ENCODE measurements at places on chromosomes 6 and 20.

- no peak for DNase-seq
Measured at GRCh38 chr20:764255-764654, 4.0 kb downstream of the SLC52A3 start.

- DNase-seq: peak; percentile 69
Measured at GRCh38 chr20:59723108-59723500, 118.8 kb downstream of the PHACTR3 start.

DNA sequence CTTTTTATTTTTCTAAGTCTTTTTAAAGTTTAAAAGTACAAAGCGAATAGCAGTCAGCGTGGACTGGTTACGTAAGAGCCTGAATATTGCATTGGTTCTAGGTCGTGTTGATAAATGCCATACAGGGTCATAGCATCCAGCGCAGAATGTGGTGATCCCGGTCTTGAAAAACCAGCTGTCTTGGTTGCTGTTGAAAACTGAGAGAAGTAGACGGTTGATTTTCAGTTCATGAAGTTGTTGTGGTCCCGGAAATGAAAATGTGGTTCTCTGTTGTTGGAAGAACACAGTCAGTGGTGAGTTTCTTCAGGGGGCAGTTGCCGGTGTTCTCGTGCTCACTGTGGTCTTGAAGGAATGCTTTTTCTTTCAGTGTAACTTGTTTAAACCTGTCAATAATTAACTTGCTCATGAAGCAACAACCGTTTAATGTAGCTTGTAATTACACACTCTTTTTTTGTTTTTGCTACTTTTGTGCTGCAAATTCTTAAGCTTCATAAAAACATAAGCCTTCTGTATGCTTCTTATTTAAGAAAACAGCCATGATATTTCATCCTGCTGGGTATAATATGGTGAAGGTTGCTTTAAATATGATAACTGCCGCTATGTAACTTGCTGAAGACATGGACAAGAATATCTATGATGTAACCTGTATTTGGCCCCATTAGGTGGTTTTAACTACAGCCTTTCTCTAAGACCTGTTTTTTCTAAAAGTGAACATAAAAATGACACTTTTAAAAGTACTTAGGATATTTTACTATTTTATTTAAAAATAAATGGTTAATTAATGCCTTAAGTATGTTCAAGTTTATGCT, 64.8 kb upstream of the KIF25 start:
- DNase-seq: no peak

DNA sequence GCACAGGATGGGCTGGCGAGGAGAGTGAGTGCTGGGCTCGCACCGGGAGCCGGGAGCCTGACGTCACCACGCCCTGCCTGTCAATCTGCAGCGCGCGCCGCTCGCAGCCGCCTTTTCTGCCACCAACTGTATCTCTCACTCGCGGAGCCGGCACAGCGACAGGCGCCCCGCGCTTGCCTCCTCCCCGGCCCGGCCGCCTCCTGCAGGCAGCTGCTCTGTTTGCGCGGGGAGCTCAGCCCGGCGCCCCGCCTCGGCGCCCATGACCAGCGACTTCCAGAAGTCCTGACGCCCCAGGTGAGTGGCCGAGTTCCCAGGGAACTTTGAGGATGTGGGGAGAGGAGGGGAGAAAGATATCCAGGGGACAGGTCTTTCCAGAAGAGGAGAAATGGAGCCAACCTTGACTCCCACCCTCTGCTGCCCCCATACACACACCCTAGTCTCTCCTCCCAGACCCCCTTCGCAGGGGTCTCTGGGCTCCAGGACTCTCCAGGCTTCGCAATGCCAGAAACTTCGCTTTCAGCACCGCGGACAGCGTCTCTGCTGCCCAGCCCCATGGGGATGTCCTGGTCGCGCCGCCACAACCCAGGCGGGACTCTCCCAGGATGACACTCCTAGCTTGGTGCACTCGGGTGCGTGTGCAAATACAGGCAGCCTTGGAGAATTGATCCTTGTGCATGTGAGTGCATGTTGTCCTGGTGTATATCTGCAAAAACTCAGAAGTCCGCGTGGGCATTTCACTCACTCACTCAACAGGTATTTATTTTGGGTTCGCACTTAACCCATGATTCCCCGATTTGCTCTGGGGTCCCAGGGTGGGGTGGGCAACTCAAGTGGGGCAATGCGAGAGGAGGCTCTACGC, at the start of gene GPR6:
Gene GPR6 (plus strand): TSS at position 138 of the 859 bp plus-strand sequence. CDS start 802 bp downstream, outside the sequence.
- DNase-seq: peak; percentile 83

DNA sequence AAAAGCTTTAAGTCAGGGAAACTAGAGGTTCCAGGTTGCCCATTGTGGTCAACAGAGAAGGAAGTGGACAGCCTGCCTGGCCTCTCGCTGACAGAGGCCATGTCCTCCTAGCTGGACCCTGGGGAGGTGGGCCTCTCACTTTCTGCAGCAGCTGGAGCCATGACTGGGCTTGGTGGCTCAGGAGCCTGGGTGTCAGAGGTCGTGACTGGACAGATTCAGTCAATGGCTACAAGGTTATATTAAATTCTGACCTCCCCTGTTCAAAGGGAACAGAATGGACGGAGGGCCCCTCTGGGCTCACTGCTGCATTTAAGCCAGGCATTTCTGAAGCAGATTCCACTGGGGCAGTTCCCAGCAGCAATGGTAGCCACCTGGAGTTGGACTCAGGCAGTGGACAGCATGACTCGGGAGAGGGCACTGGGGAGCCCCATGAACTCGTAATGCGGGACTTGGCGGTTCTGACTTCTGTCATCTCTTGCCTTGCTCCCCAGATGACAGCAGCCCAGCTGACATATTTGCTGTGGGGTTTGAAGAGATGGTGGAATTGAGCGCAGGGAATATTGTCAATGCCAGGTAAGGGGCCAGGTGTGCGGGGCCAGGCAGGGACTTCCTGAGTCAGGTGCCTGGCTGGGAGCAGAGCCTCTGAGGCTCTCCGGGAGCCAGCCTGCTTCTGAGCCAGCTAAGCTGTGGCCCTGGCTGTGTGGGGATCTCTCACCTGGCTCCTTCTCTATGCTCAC, 86.7 kb downstream of the SYNJ2 start:
- no peak for DNase-seq

- DNase-seq: no peak
Measured at GRCh38 chr20:61333484-61334108, 81.5 kb downstream of the CDH4 start.

DNA sequence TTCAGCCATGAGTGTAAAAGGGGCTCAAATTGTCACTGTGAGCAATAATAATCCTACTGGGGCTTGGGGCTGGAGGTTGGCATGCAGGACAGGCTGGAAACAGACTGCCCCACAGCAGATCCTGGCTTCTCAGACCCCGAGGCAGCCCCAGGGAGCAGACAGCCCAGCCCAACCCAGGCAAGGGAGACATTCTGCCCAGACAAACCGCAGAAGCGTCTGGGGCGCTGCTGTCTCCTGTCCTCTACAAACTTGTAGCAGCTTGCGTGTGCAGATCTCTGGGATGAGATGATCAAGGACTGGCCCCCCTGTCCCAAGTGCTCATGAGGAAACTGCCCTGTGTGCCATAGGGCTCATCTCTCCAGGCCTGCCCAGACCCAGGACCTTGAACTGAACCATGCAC, 84.6 kb downstream of the MAFB start:
- no peak for DNase-seq

DNA sequence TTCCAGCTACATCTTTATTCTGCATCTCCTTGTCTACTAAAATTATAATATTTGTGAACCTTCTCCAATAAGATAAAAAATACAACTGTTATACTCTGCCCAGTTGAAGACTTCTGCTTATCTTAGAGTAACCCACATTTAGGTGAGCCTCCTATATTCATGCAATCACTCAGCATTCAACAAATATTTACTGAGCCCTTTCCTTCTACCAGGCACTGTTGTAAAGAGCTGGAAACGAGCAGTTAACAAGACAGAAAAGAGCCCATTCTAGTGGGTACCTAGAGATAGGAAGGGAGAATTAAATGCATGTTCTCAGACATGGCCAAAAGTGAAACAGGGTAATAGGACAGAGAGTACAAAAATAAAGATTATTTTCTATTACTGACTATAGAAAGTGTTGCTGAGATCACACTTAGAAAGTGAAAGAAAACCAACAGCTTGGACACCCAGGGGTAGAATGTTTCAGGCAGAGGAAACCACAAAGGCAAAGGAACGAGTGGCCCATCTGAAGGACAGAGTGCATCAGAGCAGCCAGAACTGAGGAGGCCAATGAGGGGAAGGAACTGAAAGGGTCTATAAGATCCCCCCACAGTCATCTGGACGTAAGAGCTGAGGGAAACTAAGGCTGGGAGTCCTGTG, 50.8 kb upstream of the SMLR1 start:
- DNase-seq: peak; percentile 6

DNA sequence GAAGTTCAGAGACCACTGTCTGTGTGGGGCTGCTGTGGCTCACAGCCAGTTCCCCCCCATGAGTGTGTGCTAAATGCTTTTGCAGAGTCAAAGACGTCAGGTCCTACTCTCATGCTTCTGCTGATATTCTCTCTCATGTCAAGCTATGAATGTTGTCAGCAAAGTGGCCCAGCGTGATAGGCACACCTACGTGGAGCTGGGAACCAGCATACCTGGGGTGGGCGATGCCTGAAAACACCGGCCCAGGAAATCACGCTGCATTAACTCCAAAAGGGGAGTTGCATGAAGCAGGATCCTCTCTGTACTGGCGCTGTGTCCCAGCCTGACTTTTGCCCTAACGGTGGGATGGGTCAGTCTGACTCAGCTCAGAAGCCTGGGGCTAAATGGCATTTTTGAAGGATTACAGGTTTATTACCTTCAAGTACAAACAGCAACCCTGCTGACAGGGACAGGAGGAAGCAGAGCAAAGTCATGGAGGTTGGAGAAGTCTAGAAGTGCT, 9.0 kb upstream of the MRPS10 start:
- DNase-seq: no peak

DNA sequence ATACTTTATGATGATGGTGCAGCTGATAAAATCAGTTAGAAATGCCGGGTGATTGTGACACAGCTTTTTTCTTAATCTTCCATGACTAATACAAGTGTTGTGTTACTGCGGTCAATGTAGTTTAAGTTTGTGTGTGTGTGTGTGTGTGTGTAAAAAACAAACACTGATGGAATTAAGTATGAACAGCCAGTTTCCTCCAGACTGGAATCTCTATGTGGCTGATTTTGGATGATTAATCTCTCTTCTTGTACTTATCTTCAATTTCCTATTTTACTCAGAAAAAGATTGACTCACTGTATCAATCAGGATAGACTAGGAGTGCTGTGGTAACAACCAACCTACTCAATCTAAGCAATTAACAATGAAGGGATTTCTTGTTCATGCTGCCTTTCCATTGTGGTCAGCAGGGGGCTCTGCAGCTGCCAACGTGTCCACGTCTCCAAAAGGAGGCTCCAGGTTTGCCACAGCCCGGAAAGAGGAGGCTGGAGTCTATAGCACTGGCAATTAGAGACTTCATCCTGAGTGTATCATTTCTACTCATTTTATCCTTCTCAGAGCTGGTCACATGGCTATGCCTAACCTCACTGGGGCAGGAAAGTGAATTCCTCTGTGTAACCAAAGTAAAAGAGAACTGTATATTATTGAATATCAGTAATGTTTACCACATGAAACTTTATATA, 107.7 kb downstream of the CD109 start:
- peak; percentile 52 for DNase-seq

DNA sequence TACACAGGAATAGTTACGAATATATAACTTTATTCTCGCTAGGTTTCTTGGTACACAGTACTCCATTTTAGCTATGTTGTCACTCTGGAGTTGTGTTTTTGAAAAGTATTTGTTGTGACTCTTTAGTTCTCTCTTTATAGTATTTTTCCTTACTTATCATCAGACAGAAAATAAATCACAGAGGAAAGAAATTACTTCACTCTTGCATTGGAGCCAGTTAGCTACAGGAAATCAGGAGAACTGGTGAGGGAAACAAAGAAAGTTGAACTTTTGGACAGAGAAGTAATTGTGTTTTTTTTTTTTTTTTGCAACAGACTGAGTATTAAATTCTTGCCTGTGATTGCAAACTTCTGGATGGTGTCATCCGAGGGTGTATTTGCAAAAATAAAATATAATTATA, 33.9 kb downstream of the DSE start:
- DNase-seq: no peak

DNA sequence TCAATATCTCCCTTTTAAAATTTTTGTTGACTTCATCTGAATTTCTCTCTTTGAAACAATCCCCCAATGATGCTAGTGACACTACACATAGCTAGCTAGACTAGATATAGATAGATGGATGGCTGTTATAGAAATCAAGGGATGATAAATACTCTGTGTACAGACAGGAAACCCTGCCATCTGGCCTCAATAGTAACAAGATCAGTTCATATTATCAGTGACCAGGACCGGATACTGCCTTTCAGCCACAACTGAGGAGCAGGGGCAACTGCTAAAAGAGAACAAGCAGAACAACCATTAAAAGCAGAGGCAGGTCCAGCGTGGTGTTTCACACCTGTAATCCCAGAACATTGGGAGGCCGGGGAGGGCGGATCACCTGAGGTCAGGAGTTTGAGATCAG, 118.3 kb upstream of the FAM184A start:
- DNase-seq: peak; percentile 63

- no peak for DNase-seq
Measured at GRCh38 chr6:92667843-92668242, 751.5 kb downstream of the EPHA7 start.

DNA sequence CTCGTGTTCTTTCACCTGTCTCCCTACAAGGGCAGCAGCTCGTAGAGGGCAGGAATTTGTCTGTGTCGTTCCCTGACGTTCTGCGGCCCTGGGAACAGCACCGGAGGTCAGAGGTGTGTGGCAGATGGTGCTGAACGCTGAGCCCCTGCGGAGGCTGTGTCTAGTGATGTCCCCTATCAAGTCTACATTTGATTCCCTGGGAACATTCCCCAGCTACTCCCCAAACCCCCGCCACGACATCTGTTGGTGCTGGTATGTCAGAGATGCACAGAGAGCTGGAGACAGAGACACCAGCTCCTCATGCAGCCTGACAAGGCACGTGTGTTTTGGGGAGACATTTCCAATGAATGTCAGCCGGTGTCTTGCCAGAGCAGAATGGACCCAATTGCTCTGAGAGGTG, 7.7 kb downstream of the PMEPA1 start:
- DNase-seq: no peak

DNA sequence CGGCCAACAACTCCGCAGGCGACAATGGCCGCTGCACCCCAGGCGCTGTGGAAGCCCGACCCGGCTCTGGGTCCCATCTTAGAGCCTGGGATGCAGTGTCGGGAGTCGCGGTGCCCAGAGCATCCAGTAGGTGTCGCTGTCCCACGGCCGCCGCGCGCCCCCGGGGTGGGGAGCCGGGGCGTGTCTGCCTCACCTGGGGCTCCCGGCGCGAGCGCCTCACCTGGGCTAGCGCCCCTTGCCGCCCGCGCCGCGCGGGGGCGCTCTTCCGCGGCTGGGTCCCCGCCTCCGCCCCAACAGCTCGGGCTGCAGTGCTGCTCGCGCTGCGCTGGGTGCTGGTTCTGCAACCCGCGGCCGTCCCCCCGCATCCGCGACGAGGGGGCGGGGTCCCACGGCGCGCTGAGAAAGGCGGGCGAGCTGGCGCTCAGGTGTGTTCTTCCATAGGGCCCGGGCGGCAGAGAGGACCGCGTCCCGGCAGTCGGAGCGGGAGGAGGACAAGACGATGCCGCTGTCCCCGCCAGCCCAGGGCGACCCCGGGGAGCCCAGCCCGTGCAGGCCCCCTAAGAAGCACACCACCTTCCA, at the start of gene CRYBG1:
Gene CRYBG1 (plus strand): TSS at position 308 of the 579 bp plus-strand sequence. CDS start 192 bp downstream, at position 500.
- peak; percentile 58 for DNase-seq

GRCh38 chr20:62815066-62815991, 1.5 kb upstream of the COL9A3 start:
- DNase-seq: peak; percentile 73

GRCh38 chr20:38460040-38460623, 12.5 kb upstream of the RALGAPB start:
- DNase-seq: peak; percentile 35

- DNase-seq: peak; percentile 49
Measured at GRCh38 chr20:63498960-63499337, at the start of gene EEF1A2. TSS of gene EEF1A2 (minus strand) at chr20:63499083. CDS start at chr20:63497763, 1,320 bp downstream.

GRCh38 chr20:32559753-32560380, 25.3 kb downstream of the NOL4L start:
- peak; percentile 62 for DNase-seq

All from hematopoietic multipotent progenitor cell treated with erythropoietin and hydrocortisone succinate and interleukin-3 and kit ligand, for 6 days (in vitro differentiated cells).